ENCODE measurements at places on chromosomes 3 and 15. TPM values are rescaled to one million over a fixed set of nuclear protein-coding genes. Genes with fewer than 3 reads are reported as not detected.

Gene RNF7
- 126 TPM for total RNA-seq

Gene TRIM42
- total RNA-seq = not detected

Gene ERICH6
- not detected for total RNA-seq

Gene CATSPER2
- 1.6 TPM for total RNA-seq

Gene TIPIN
- total RNA-seq = 26.9 TPM
